HS-27A (cell line): ENCODE measurements at places on chromosomes 12 and 14.

GRCh38 chr12:114955414-114956014, 271.5 kb upstream of the TBX3 start:
- no peak for DNase-seq

DNA sequence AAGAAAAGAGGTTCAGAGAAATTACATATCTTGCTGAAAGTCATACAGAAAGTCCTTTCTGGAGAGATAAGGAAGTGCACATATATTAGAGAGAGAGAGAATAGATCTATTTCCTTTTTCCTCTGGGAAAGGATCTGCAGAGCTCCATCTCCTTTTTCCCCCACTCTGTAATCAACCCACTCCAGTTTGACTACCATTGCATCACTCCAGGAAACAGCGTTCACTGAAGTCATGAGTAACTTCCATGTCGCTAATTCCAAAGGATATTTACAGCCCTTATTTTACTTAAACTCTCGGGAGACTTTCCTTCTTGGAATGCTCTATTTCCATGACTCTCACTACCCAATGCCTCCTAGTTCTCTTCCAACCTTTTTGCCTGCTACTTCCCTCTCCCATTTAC, 72.5 kb upstream of the PARP11 start:
- DNase-seq, result no peak

DNA sequence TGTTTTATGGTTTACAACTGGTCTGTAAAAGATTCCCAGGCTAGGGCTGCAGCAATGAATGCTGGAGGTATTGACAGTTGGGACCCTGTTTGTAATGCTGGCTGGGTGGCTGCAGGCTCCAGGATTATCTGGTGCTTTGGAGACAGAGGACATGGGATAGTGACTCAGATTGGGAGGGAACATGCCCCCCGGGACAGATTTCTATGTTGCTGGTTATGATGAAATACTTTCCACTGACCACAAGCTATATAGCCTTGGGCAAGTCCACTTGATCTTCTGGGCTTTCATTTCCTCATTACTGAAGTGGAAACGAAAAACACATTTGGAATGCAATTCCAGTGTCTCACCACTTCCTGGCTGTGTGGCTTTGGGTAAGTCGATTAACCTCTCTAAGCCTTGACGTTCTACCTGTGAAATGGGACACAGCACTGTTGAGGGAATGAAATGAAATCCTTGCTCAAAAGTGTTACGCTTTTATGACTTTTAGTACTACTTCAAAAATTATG, 6.3 kb upstream of the TPCN1 start:
- peak; percentile 82 for DNase-seq

DNA sequence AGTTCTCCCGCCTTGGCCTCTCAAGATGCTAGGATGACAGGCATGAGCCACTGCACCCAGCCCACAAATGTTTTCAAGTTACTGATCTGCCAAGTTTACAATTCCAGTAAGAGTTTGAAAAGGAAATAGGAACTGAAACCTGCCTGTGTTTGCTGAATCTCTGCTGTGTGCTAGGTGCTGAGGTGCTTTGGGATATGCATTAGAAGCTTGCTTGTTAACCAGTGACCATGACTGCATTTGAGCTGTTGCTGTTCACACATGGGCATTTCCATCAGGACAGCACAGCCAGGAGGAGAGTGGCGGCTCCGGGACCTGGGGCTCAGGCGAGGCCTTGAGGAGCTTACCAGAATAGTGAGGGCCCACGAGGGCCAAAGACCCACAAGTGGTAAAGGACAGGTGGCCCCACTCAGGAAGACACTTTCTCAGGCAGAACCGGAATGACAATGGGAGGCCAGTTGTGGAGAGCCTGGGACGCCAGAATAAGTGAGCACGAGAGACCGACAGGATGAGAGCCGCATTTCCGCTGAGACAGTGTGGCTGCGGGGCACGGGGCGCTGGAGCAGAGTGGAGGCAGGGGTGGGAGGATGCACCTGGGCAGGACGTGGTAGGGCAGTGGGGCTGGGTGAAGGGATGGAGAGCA, 54.5 kb upstream of the MMP17 start:
- DNase-seq, result no peak

DNA sequence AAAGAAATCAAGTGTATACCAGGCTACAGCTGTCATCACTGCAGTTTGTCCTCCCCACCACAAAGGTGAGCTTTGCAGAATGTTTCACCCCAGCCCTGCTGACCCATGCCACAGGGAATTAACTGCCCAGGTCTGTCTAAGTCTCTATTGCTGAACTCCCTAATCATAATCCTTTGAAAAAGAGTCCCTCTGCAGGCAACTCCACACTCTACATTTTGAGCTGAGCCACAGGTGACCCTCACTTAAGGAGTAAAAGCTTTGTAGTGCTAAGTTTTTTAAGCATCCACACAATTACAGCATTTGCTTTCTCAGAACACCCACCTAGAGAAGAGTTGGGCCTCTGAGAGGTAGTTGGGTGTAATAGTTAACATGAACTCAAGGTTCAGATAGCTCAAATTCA, 90.0 kb downstream of the C12orf50 start:
- DNase-seq, result no peak

DNA sequence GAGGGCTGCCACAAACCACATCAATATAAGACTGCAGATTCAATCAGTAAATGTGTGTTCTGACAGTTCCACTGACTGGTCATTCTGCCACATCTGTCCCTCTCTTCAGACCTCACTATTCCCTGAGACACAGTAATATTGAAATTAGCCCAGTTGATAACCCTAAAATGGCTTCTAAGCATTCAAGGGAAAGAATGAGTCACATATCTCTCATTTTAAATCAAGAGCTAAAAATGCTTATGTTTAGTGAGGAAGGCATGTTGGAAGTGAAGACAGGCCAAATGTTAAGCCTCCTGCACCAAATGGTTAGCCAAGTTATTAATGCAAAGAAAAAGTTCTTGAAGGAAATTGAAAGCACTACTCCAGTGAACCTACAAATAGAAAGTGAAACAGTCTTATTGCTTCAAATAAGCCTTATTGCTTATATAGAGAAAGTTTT, 24.5 kb upstream of the KIF21A start:
- no peak for DNase-seq

- DNase-seq, result no peak
Observed at GRCh38 chr14:33742166-33742565, 208.7 kb downstream of the EGLN3 start.

DNA sequence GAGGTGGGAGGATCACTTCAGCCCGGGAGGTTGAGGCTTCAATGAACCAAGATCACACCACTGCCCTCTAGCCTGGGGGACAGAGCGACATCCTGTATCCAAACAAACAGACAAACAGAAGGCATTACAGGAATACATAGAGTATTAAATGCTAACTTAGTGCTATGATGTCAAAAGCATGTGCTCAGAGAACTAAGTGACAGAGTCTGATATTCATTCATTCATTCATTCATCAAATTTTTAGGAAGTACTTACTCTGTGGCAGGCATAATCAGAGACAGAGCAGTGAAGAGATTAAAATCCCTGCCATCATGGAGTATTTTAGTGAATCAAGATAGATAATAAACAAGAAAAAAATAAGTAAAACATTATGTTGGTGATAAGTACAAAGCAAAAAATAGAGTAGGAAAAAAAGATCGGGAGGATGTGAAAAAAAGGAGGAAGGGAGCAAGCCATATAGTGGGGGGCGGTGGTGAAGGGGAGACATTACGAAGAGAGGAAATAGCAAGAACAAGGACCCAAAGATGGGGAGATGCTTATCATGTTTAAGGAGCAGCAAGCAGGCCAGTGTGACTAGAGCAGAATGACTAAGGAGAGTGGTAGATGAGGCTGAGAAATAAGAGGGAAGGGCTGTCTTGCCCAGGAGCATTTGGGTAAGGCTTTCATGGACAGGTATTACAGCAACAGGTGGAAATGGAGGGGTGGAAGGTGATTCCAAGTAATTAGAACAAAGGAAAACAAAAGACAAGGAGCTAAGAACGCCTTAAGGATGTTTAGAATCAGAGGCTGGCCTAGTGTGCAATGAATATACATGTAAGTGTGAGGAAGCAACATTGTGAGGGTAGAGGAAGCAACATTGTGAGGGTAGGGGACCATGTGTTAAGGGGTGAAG, 2.8 kb downstream of the MAP4K5 start:
- no peak for DNase-seq

- no peak for DNase-seq
Observed at GRCh38 chr14:89409961-89410360, 7.1 kb downstream of the FOXN3 start.

DNA sequence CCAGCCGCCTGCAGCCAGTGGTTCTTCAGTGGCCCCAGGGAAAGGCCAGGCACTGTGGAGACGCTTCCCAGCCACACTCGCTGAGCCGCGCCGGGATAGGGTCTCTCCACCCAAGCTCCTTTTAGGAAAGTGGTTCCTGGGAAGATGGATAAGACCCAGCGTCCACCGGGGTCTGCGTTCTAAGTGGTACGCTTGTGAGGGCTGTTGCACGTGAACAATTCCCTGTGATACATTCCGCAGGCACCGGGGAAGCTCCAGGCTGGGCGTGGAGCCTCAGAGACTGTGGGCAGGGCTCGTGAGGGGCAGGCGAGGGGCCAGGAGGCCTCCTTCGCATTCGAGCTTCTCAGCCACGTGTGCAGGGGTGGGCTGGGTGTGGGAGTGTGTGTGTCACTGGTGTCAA, 48.4 kb downstream of the GALNT9 start:
- DNase-seq, result no peak

- no peak for DNase-seq
Observed at GRCh38 chr12:104334581-104334980, 31.0 kb downstream of the EID3 start.

DNA sequence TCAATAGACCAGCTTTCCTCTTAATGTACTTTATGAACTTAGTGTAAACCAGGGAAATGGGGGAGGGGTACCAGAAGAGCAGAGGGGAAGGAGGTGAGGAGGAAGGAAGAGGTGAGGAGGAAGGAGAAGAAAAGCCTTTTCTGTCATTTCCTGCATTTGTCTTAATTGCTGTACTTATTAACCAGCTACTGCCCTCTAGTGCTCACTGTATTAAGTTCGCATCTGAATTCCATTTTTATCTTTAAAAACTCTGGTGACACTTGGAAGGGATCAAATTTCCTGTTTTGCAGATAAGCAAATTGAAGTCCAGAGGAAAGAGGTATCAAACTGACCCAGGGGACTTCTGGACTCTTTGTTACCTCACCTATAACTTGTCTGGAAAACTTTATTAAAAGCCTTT, 22.2 kb downstream of the MANSC1 start:
- no peak for DNase-seq

DNA sequence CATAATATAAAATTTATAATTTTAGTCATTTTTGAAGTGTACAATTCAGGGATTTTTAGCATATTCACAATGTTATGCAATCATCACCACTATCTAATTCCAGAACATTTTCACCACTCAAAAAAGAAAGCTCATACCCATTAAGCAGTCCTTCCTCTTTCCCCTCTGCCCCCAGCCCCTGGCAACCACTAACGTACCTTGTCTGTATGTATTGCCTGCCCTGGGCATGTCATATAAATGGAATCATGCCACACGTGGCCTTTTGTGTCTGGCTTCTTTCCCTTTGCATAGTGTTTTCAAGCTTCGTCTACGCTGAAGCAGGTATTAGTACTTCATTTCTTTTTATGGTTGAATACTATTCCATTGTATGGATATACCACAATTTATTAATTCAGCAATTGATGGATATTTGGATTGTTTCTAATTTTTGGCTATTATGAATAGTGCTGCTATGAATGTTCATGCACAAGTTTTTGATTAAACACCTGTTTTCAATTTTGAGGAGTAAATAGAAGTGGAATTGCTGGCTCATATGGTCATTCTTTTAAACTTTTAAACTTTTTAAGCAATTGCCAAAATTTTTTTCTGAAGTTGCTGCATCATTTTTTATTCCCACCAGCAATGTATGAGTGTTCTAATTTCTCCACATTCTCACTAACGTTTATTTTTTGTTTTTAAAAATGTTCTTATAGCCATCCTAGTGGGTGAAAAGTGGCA, 1.6 kb upstream of the SSTR1 start:
- no peak for DNase-seq

DNA sequence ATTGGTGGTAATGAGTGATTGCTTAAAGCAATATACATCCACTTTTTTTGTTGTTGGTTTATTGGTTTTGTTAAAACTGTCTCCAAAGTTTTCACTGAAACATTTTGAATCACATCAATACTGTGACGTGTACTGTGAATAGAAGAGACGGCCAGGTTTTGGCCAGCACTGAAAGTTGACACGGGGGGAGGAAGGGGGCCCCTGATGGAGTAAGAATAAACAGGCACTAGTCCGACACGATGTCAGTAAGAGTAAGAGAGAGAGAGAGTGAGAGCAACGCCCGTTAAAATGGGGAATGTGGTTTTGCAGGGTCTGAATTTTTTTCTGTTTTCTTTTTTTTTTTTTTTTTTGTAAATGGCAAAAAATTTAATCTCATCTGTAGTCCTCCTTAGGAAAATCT, 14.7 kb downstream of the PEBP1 start:
- DNase-seq, result no peak

DNA sequence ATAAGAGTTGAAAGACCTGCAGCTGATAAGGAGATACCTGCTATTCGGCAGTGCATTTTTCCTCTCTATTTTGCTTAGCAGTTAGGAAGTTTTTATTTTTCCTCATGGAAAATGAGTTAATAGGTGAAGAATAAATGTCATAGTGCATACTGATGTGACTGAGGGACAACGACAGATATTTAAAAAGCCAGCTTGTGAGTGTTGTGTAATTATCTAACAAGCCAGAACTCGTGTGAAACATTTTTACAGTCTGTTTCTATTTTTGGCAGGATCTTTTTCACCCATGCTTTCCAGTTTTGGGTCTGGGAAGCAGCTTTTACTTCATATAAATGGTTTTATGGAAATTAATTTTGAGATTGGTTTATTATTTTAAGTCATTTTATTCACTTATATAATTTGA, 2.9 kb downstream of the FBXO34 start:
- no peak for DNase-seq

DNA sequence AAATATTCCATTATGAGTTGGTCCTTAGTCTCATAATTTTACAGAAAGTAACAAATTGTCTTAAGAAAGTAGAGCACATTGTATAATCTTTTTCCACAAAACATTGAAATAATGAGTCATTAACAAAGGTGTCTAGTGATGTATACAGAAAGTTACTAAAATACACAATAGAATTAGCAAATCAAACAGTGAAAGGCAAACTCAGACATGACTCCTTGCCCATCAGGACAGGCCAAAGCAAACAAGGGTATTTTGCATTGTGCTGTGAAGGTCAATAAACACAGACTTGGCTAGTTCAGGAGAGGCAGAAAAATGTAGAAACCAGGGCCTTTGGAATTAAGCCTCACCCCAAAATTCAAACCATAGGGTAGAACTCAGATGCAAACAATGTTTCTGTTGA, 37.3 kb downstream of the SIX4 start:
- no peak for DNase-seq

- no peak for DNase-seq
Observed at GRCh38 chr12:107903341-107904061, 129.0 kb downstream of the ASCL4 start.

GRCh38 chr12:131747276-131748177, 36.6 kb downstream of the SFSWAP start:
- no peak for DNase-seq

- DNase-seq, result no peak
Observed at GRCh38 chr12:40153432-40153831, 47.6 kb upstream of the SLC2A13 start.

DNA sequence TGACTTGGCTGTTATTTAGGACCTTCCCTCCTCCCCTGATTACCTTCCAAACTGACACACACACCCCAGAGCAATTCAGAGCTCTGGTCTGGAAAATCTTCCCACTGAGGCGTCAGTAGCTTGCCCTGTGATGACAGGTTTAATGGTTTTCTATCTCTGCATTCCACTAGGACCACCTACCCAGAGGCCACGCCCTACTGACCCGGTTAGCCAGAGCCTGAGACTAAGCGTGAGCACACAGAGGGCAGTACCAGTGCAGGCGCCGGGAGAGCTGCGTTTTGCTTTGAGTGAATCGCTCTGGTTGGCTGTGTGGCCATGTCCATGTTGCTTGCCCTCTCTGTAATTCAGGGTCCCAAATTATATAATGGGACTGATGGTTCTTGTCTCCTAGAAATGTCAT, 36.2 kb upstream of the ATP2A2 start:
- no peak for DNase-seq
